ENCODE measurements at places on chromosomes 2 and 18.

GRCh38 chr2:7508296-7508943 is 591.2 kb downstream of the RNF144A start:
- DNase-seq = no peak

DNA sequence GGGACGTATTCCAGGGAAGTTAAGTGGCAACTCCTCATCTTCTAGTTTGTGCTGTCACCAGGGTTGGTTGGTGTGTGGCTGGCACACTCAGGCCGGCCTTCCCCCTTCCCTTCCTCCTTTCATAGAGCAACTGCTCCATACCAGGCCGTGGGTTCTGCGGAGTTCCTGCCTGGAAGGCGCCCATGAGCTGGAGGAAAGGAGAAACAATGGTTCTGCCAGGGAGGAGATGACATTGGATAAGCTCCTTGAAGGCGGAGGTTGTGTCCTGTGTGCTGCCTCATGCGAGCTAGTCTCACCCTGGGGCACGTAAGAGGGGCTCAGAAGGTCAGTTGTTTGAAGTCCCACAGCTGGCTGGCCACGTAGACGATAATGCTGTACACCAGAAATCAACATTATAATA is 19.2 kb downstream of the ASAP2 start:
- no peak for DNase-seq

GRCh38 chr2:74219846-74220486 is 21.6 kb downstream of the MTHFD2 start:
- no peak for DNase-seq

DNA sequence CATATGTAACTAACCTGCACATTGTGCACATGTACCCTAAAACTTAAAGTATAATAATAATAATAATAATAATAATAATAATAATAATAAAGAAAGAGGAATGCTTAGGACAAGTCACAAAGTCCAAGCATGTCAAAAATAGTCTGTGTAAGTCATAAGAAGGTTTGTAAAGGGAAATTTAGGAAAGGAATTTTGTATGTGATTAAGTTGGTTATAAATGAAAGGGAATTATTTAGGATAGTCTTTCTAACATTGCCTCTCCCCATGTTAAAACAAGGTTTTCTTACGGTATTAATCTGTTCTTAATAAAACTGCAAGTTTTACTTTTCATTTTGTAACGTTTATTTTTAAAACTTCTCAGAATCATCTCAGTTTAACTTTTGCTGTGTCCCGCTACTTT is 62.8 kb downstream of the SESTD1 start:
- no peak for DNase-seq

DNA sequence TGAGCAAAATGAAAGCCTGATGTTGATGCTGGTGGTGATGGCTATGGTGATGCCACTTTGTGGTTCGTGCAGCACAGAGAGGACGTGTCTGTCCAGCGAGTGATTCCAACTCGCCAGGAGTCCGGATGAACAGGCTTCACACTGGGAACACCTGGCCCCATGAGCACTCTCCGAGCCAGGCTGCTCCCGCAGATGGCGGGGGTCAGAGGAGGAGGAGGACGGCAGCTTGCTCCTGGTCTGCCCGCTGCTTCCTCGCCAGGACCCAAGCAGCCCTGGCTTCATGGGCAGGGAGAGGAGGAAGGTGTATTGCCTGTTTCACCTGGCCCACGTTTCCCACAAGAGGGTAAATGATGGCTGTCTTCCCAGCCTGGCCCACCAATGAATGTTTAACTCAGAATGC is 121.6 kb downstream of the MTCL1 start:
- no peak for DNase-seq

GRCh38 chr2:191347154-191347553 is 102.0 kb downstream of the MYO1B start:
- no peak for DNase-seq

GRCh38 chr2:191678437-191679100 is 633 bp downstream of the NABP1 start:
- peak; percentile 31 for DNase-seq

GRCh38 chr2:45172760-45173392 is 163.6 kb upstream of the SIX2 start:
- DNase-seq = no peak

- no peak for DNase-seq
Observed at GRCh38 chr2:5845798-5846330, 153.7 kb downstream of the SOX11 start.

DNA sequence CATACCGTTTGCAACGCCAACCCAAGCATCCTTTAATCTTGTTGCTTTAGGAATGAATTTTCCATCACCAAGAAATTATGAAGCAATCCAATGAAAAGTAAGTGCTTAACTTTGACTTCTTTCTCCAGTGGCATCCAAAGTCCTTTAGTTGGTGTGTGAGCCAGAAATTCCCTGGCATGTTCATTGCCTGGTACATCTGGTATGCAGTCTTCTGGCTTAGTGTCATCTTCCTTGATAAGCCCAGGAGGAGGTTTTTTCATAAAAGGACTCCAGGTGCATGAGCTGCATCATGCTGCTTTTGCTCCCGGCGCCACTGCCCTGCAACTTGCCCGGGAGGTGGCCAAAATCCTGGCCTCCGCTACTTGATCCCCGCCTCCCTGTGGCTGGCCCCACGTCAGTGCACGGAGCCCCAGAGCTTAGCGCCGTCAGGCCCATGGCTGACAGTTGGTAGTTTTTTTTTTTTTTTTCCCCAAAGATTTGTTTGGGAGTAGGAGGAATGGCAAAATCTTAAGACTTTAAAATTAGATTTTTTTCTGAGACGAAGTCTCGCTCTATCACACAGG is 58.7 kb downstream of the PUM2 start:
- no peak for DNase-seq

GRCh38 chr18:55641486-55641885 is 53.5 kb upstream of the TCF4 start:
- DNase-seq = no peak

- DNase-seq = no peak
Observed at GRCh38 chr2:240649331-240649730, 24.1 kb downstream of the GPR35 start.

DNA sequence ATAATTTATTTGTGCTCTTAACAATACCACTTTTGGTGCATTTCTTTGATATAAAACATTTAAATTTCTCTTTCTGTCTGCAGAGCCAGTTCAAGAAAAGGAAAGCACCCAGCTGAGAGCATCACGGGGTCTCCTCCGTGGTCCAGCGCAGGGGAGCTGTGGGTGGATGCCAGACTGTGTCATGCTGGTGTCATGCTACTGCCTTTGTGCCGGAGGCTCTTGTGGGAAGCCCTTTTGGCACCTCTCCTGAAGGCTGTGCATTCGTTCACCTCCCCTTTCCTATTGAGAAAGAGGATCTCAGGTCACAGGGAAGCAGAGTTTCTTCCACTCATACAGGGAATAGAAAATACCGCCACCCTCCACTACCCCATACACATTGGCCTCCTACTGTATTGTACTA is 450.4 kb downstream of the GALR1 start:
- no peak for DNase-seq

DNA sequence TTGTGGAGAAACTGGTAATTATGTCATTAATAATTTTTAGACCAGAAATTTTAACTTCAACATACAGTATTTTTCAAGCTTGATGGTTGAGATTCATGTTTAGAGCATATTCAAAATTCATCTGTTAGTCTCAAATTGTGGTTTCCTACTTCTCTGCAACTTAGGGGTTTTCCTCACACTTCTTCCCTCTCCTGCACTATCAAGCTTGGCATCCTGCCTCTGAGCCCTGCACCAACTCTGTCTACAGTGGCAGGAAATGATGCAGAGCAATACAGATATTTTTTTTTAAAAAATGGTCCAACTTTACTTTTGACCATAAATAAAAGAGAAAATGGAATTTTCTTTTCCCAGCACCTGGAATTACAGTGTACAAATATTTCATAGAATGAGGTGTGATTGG is 247.3 kb downstream of the NUP35 start:
- DNase-seq = no peak

DNA sequence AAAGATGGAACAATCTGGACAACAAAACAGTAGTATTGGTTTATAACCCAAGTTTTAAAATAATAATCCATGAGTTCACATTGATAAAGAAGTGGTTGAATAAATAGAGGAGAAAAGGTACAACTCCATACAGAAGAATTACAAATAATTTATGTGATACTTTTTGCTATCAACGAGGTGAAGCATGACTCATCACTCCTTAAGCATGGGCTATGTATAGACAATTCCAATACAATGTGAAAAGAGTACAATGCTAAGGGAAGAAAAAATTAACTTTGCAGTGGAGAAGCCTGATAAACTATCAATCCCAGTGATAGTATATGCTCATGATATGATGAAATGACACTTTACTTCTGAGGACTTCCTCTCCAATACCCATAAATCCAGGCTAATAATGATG is 312.9 kb downstream of the GULP1 start:
- DNase-seq = no peak

DNA sequence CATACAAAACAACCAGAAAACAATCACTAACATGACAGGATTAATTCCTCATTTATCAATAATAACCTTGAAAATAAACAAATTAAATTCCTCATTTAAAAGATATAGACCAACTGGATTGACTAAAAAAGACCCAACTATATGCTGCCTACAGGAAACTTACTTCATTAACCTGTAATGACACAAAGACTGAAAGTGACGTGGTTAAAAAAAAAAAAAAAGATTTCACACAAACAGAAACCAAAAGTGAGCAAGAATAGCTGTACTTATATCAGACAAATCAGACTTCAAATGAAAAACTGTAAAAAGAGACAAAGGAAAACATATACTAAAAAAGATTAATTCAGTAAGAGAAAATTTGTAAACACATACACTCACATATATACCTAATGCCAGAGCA is 201.2 kb downstream of the CCDC178 start:
- no peak for DNase-seq

DNA sequence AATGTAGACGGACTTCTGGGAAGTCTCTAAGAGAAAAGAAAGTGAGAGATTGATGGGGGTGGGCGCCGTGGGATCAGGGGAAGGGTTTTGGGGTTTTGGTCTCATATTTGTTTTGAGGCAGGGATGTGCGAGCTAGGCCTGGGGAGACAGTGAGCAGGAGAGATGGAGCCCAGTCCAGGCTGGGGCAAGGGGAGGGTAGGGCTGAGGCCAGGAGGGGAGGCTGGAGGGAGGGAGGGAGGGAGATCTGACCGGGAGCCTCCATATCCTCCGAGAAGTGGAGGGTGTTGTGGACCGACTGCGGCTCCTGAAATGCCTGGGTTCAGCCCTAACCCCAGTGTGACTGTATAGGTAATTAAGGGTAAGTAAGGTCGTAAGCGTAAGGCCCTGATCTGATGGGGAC is 72.8 kb upstream of the ODC1 start:
- no peak for DNase-seq

- DNase-seq = no peak
Observed at GRCh38 chr2:66577321-66578053, 142.6 kb downstream of the MEIS1 start.

DNA sequence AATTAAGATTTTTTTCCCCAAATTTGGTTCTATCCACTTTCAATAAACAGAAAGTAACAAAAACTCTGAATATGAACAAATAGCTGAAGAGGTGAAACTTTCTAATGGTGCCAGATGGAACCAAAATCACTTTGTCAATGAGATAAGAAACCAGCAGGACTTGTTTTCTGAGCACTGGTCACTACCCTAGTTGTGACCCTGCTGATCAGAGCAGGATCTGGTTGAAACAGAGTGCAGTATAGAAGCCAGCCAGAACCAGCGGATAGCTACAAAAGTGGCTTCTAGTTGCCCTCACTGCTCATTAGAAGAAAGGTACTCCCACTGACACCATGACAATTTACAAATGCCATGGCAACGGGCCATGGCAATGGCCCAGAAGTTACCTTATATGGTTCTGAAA is 158.3 kb upstream of the PIEZO2 start:
- no peak for DNase-seq

DNA sequence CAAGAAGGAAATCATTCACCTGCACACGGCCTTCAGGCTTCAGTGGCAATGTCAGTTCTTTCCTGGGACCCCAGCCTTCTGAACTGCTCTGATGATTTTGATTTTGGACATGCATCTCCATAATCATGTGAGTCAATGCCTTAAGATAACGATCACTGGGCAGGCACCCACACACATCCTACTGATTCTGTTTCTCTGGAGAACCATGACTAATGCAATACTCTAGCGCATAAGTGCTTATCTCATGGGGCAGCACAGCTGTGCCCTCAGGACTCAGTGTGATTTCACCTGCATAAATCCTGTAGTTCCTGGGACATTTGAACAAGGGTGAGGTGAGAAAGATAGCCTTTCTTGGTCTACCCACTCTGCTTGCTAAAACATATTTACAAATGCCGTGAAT is 144.6 kb downstream of the AKAIN1 start:
- DNase-seq = no peak

GRCh38 chr2:172251231-172251630 is 148.5 kb upstream of the DLX2 start:
- DNase-seq = no peak

GRCh38 chr2:12754643-12755042 is 37.9 kb downstream of the TRIB2 start:
- no peak for DNase-seq

DNA sequence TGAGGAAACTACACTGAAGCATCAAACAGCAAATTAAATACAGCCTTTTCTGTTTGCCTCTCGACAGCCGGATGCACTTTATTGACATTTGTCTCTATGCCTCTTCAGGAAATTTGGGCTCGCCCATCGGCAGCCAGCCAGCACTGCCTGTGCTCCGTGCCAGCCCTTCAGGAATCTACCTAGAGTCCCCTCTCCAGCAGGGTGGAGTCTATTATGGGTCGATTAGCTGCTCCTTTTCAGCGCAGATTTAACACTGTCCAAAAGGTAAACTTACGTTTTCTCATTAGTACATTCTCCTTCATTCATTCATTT is 91.5 kb downstream of the MYCN start:
- DNase-seq = no peak

- no peak for DNase-seq
Observed at GRCh38 chr2:212893216-212893615, 258.2 kb downstream of the IKZF2 start.

DNA sequence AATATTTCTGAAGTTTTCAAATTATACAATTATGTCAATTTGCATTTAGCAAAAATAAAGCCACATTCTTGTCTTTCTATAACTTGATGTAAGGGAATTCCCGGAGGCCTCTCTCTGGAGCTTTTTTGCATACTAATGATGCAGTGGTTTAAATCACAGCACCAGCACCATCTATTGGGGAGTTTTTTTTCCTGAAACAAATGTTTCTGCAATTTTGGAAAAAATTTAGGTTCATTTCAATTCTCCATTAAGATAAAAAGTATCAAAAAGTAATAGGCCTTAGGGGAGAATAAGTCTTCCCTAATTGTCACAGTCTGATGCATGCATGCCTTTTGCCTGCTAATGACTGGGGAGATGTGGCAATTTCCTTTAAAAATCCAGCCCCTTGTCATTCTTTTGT is 13.5 kb downstream of the CBLN2 start:
- DNase-seq = no peak

GRCh38 chr2:153588408-153588807 is 109.8 kb upstream of the RPRM start:
- no peak for DNase-seq

- DNase-seq = no peak
Observed at GRCh38 chr18:7958897-7959146, 391.7 kb downstream of the PTPRM start.

Measured in CD4-positive, alpha-beta T cell (primary cell).